NCI-H446 treated with DMSO at 0.1 percent for 48 hours (cell line): ENCODE measurements at places on chromosomes 3 and 15.

DNA sequence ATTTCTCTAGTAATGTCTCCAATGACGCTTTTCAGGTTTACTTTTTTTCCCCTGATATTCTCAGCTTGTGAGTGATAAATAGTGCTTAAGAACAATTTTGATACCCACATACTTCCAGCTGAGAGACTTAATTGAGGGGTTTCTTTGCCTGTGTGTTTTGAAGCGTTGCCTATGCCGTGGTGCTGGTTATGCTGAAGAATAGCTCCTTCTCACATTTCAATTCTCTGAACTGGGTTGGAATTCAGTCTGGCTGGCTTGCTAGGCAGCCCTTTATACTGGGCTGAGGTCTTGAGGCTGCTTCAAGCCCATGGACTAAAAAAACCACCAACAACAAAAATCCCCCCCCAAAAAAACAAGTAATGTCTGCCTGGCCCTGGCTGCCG, 87.4 kb downstream of the CHST2 start:
- DNase-seq, result no peak

- DNase-seq, result peak; percentile 73
Observed at GRCh38 chr3:107117922-107118536, 259.2 kb upstream of the CCDC54 start.

- no peak for DNase-seq
Observed at GRCh38 chr3:129116482-129116946, 5.1 kb downstream of the RAB43 start.

DNA sequence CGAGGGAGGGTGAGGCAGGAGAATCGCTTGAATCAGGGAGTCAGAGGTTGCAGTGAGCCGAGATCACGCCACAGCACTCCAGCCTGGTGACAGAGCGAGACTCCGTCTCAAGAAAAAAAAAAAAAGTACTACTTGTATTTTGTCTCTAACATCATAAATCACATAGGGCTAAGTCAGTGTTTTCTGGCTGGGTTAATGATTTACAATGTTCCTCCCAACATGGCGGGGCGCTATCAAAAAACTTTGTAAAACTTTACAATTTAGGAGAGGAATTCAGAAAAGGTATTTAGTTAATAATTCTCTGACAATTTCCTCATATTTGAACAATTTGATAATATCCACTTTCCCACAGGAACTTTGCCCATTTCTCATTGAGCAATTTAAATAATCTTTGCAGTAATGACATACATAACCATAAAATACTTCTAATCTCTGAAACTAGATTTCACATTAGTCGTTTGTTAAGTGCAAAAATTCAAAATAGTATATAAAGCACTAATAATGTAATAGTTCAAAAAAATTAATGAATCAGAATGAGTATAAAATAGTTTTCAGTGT, 26.6 kb upstream of the B3GNT5 start:
- no peak for DNase-seq

DNA sequence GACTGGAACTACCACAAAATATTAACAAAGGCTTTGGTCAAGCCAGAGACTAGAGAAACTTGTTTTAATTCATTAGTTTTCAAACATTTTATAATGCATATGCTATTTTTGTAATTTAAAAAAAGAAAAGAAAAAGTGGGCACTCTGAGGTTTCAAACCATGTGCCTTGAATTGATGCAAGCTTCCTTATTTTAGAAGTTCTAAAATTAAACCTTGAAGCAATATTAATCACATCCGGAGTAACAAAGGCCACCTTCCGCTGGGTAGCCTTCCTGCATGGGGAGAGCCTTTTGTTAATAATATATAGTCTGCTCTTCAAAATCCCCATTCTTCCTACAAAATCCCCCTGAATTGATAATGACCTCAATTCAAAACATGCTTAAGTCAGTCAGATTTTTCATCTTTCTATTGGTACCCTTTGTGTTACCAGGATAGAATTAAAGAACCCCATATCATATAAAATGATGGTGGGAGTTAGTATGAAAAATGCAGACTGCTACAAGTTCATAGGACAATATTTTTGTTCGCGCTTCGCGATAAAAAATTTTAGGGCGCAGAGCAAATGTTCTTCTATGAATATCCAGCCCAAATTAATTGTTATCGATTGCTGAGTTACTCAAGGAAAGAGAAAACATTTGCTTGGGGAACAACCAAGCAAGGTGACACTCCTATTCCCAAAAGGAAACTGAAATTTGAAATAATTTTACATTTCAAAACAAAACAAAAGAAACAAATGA, 30.6 kb downstream of the LDHAL6B start:
- no peak for DNase-seq

DNA sequence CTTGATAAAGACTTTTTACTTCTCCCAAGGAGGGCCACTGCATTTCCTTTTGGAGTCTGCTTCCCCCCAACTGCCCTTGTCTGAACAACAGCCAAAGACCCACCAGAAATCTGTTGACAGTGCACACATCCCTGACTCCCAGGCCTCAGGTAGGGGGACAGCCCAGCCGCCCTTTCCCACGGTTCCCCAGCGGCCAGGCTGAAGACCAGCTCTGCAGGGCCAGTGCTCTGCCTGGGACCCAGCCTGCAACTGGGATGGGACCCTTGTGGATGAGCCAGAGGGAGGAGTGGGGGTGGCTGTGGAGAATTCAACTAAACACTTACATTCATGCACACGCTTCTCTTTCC, 8.1 kb upstream of the PRR23E start:
- DNase-seq, result no peak

GRCh38 chr15:75114796-75115195, 86.9 kb upstream of the C15orf39 start:
- no peak for DNase-seq

- no peak for DNase-seq
Observed at GRCh38 chr3:195847055-195847950, 35.6 kb upstream of the MUC4 start.

DNA sequence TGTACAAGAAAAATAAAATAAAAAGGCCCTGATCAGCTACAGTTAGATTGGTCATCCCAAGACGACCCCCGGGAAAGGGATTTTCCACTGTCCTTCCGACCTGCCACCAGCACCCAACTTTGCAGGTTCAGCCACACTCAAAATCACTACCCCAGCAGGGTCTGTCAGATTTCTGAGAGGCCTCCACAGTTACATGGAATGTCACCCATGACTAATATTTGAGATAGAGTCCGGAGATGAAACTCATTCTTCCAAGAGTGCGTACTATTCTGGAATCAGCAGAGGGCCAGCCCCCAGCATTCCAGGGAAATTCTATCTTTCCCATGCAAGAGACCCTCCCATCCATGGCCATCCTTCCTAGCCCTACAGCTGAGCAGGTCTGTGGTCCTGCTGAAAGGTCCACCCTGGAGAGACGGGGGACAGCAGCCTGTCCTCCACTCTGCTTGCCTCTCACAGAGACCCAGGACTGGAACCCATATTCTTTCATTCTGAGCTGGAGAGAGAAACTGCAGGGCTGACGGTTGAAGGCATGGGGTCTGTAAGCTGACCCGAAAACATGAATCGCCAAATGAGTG, 5.8 kb downstream of the LIPC start:
- no peak for DNase-seq

DNA sequence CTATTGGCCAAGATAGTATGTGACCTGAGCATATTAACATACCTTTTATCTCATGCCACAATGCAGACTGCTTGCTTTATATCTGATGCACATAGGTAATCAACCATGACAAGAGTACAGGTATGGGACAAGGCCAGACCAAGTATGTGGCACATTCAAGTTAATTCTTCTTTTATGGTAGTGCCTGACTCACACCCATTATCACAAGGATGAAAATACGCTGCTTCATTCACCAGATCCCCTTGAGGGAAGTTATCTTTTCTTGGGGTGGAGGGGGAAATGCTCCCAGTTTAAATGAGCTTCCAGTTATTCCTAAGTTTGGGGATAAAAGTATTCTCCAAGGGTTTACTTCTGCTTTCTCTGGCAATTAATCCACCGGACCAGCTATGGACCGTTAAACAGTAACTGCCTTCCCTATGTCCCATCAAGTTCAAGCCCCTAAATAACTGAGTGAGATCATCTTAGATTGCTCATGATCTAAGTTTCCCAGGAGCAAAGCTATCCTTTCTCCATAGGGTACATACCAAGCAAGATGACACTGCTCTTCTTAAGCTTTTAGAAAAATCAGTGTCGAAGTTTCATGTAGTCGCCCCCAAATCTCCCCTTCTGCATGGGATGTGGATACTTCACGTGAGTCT, 1.9 kb downstream of the COL8A1 start:
- DNase-seq, result no peak

DNA sequence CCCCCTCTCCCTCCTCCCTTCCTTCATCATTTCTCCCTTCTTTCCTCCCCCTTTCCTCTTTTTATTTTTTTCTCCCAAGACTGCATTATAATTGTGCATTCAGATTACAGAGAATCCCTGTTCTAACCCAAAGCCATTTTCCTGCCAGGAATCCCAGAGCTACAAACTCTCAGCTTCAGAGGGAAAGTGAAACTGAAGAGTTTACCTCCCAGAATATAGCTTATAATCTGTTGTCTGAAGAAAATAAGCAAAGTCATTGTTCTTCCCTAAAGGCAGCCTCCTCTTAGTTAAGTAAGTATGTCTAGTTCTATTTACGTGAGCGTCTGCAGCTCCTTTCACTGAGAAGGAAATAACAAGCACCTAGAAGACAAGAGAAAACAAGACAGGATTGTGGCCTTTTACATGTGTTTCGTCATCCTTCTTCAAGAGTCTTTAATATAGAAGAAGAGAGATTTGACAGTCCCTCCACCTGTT, 97.2 kb downstream of the CHST2 start:
- no peak for DNase-seq

- DNase-seq, result no peak
Observed at GRCh38 chr15:74866090-74866489, 7.1 kb downstream of the SCAMP2 start.

DNA sequence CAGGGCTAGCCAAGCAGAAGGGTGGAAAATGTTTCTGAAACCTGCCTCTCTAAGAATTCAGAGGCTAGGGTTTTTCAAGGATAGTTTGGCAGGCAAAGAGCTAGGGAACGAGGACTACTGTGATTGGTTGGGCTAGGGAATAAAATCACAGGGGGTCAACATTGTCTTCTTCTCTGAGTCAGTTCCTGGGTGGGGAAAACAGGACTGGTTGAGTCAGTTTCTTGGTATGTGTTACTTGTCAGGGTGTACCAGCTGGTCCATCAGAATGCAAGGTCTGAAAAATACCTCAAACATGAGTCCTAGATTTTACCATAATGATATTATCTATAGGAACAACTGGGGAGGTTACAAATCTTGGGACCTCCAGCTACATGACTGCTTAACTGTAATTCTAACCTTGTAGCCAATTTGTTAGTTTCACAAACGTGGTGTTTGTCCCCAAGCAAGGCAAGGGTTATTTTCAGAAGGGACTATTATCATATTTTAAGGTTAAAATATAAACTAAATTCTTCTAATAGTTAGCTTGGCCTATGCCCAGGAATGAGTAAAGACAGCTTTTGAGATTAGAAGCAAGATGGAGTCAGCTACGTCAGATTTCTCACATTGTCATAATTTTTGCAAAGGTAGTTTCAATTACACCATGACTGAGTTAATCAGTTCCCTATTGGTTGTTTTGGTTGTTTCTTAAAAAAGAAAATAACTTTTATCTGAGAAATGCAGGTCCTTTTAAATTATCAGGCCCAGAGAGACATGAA, 231.5 kb downstream of the ALCAM start:
- no peak for DNase-seq

DNA sequence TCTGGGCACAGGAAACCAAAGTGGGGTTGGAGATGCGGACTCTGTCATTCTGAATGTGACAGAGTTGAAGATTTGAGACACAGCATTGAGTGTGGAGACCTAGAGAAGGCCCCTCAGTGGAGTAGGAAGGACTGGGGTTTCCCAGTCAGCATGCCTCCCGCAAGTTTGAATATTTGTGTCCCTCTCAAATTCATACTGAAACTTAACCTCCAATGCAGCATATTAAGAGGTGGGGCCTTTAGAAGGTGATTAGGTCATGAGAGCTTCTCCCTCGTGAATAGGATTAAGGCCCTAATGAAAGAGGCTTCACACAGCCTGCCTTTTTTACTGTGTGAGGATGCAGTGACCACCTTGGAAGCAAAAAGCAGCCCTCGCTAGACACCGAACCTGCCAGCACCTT, 8.0 kb downstream of the HDDC3 start:
- no peak for DNase-seq

GRCh38 chr15:77013776-77014131, 18.8 kb downstream of the PSTPIP1 start:
- DNase-seq, result no peak

GRCh38 chr3:149577801-149578200, 80.0 kb downstream of the WWTR1 start:
- DNase-seq, result no peak

DNA sequence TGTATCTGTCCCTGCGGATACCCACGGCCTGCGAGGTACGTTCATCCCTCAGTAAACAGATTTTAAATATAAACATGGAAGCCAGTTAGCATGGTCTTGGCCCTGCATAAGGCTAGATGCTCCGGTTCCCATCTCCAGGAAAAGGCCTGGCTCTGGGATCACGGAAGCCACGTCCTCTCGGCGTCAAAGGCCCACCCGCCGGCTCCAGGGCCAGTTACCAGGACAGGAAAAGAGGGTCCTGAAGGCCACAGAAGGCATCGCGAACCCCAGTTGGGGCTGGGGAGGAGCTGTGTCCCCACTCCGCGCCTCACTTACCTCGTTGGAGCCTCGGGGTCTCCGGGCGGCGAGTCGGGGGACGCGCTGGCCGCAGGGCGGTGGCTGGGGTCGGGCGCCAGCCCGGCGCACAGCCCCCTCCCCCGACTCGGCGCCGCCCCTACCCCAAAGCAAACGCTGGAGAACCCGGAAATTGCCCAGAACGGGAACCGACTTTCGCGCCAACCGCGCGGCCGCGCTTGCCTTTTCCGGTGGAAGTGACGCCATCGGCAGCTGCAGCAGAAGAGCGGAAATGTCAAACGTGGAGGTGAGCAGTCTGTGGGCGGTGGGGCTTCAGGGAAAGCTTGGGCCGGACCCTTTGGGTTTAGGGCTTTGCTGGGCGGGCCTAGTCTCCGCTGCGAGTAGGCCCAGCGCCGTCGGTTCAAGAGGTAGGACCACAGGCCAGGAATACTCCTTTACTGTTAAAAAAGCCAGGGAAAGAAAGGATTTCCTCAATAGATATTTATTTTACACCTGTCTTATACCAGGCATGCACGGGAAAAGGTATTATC, at the start of gene TOPBP1:
Gene TOPBP1, minus strand, starts transcription at position 488 of the 824 bp plus-strand sequence. CDS start 814 bp downstream, outside the sequence.
- peak; percentile 72 for DNase-seq

DNA sequence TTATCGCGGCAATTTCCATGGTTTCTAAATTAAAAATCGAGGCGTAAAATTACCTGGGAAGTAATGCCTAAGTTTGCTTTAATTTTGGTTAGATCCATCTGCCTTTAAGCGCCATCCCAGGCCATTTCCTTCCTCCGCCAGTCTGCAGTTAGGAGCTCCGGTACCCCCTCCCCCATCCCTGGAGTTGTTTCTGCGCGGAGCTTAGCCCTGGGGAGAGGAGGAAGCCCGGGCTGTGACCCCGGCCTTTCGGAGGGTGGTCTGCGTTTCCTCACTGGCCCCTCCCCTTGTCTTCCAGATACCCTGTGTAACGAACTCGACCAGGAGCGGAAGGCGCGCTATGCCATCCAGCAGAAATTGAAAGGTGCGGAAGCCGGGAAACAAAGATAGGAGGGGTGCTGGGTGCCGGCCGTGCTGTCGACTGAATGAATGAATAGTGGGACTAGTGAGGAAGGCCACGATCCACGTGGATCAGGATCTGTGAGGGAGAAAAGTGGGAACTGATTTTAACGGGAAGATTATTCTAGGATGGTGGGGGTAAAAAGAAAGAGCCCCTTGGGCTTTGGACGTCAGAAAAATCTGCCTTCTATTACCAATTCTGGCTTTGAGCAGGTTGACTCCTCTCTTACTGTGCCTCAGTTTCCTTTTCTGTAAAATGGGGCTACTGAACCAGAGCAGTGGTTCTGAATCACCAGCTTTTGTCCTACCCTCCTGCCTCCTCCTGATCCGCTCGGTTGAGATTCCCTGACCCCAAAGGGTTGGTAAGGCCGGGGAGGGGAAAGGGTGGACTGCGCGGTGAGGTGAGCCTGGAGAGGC, 6.7 kb downstream of the RNU6-1 start:
- DNase-seq, result no peak
